ENCODE measurements at places on chromosomes 3 and 15. TPM values are rescaled to one million over a fixed set of nuclear protein-coding genes. Genes with fewer than 3 reads are reported as not detected.
A peak's percentile ranks its signal among the peaks of the same experiment; 100 is the strongest.

DNA sequence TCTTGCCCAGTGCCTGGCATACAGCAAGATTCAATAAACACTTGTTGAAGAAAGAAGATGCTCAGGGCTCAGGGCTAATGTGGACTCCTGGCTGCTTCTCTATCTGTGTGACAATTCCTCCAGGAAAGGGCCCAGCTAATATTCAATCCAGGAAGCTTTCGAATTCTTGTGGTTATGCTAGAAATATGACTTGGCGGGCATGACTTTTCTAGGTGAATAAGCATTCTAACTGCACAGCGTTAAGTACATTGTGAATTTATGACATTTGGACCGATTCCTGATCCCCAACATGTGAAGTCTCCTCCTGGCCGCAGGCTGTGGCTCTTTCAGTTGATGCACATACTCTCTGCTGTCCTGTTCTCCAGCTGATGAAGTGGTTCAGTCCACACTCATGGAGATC is 117.0 kb downstream of the IMPG2 start:
- no peaks in the 10 kb centered on the region for H3K27me3 ChIP-seq
- H3K27ac ChIP-seq, result no peak overlapping the region
- H3K4me3 ChIP-seq, result no peak overlapping the region
- H3K4me1 ChIP-seq, result no peaks in the 10 kb centered on the region
- no peaks in the 10 kb centered on the region for H3K36me3 ChIP-seq

GRCh38 chr3:119579366-119580066 is at the start of gene ADPRH:
Gene ADPRH, plus strand, starts transcription at chr3:119579492. Its CDS starts 2,678 bp downstream, at chr3:119582170.
- no peaks in the 10 kb centered on the region for H3K36me3 ChIP-seq
- H3K27ac ChIP-seq, result peak within 1 kb of the TSS; percentile 79
- H3K27me3 ChIP-seq, result no peaks in the 10 kb centered on the region
- H3K4me3 ChIP-seq, result peak within 1 kb of the TSS; percentile 81
- peak; percentile 92 for DNase-seq

DNA sequence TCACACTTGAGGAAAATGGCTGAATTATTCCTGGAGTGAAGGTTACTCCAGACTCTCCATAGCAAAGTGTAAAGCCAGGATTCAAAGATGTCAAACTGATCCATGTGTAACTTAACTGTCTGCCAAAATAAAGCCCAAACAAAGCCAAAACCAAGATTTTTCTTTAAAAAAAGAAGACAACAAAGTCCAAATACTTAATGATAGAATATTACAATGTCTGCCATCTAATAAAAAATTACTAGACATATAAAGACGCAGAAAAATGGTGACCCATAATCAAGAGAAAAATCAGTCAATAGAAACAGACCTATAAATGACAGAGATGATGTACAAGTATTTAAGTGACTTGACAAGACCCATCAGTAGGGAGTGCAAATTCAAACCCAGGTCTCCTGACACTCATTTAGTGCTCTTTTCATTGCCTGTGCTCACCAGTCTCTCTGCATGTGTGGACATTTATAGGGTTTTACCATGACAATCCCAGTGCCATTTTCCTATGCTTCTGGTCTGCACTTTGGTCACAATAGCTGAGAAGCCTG is 85.1 kb upstream of the HES1 start:
- peaks cover 5% of the 10 kb centered on the region for H3K4me1 ChIP-seq
- H3K27me3 ChIP-seq, result no peaks in the 10 kb centered on the region
- no peak for DNase-seq
- no peaks in the 10 kb centered on the region for H3K36me3 ChIP-seq
- H3K4me3 ChIP-seq, result no peak overlapping the region

GRCh38 chr3:55518451-55518850 is 31.3 kb upstream of the WNT5A start:
- DNase-seq, result no peak
- H3K4me1 ChIP-seq, result peaks cover 9% of the 10 kb centered on the region

DNA sequence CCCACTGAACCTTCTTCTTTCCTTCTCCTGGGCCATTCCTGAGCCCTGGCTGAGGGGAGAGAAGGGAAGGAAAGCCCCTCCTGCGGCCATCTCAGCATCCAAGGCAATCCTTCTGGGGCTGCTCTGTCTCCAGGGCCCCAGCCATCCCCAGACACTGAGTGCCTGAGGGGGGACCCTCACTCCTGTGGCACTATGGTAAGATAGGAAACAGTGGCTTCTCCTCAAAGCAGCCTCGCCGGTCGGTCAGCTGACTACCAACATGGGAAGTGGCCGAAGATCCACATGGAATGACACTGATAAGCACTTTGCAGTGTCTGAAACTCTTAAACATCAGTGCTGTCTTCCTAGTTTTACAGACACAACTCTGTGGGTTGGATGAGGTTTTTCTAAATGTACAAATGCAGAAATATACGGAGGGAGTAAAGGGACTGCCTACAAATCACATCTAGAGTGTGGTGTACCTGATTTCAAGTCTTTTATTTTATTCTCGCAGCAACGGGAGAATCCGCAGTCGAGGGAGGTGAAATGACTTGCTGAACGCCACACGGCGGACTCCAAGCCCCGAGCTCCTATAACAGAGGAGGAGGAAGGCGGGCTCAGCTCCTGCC is 973 bp upstream of the ITPKA start:
- H3K4me1 ChIP-seq, result no peaks in the 10 kb centered on the region
- no peak overlapping the region for H3K27ac ChIP-seq
- no peaks in the 10 kb centered on the region for H3K36me3 ChIP-seq
- H3K4me3 ChIP-seq, result peak overlapping the region; percentile 55
- peaks cover 6% of the 10 kb centered on the region for H3K27me3 ChIP-seq

DNA sequence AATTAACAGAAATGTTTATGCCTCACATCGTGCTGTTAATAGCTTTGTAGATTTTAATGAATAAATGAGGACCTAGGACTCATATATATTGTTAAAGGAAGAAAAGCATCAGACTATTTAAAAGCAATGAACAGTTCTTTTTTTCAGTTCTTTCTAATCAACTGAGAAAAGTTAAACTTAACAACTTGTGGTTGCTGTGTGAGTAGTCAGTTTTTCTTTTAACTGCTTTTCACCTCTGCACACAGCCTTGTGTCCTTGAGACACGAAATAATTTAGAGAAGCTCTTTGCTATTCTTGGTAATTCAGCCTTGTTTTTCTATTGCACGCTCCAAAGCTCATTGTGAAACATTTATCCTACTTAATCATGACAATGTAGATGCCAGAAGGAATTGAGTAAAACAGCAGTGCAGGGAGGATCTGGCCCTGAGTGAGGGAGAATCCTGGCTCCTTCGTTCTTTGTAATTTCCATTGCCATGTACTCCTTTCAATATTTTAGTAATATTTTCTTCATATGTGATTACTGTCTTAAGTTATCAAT is 499.0 kb downstream of the PYDC2 start:
- H3K4me1 ChIP-seq, result no peaks in the 10 kb centered on the region
- H3K27me3 ChIP-seq, result no peaks in the 10 kb centered on the region
- no peak overlapping the region for H3K27ac ChIP-seq
- no peak overlapping the region for H3K4me3 ChIP-seq
- DNase-seq, result peak; percentile 27

ARPIN gene
- 28.2 TPM for total RNA-seq

DENND6A gene
- total RNA-seq, result 38.4 TPM

SLC28A2 gene
- not detected for total RNA-seq

DNA sequence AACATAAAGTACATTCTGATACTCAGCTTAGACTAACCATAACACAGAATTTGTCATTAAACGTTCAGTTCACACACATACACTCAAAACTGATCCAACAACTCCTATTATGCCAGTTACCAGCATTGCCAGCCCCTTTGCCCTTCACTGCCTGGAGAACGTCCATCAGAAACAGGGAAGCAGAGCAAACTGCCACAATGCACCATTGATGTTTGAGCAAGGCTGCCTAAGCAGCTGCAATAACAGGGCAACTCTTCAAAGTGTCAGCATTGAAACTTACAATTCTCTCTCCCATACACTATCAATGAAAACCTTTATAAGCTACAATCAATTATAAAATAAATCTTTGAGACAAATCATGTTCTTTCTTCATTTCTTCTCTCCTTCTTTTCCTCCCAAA is 85.1 kb downstream of the ZBTB20 start:
- DNase-seq, result no peak
- no peaks in the 10 kb centered on the region for H3K27me3 ChIP-seq
- H3K27ac ChIP-seq, result no peak overlapping the region
- H3K4me1 ChIP-seq, result no peaks in the 10 kb centered on the region
- H3K36me3 ChIP-seq, result no peaks in the 10 kb centered on the region

IMPG2 gene
- 0.85 TPM for total RNA-seq

DNA sequence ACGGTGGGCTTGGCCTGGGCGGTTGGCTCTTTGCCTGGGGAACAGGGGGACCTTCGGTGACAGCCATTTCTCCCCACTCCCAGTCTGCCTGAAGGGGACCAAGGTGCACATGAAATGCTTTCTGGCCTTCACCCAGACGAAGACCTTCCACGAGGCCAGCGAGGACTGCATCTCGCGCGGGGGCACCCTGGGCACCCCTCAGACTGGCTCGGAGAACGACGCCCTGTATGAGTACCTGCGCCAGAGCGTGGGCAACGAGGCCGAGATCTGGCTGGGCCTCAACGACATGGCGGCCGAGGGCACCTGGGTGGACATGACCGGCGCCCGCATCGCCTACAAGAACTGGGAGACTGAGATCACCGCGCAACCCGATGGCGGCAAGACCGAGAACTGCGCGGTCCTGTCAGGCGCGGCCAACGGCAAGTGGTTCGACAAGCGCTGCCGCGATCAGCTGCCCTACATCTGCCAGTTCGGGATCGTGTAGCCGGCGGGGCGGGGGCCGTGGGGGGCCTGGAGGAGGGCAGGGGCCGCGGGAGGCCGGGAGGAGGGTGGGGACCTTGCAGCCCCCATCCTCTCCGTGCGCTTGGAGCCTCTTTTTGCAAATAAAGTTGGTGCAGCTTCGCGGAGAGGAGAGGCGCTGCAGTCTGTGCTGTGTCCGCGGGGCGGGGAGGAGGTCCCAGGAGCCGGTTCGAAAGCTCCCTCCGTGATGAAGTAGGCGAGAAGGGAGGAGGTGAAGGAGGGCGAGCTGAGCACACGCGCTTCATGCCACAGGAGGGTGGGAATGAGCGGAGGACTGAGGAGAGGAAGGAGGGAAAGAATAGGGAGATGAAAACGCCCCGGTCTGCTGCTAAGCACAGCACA is 9.6 kb downstream of the CLEC3B start:
- no peak overlapping the region for H3K4me3 ChIP-seq
- no peaks in the 10 kb centered on the region for H3K27me3 ChIP-seq
- peak; percentile 64 for DNase-seq
- H3K27ac ChIP-seq, result no peak overlapping the region
- H3K4me1 ChIP-seq, result no peaks in the 10 kb centered on the region

DNA sequence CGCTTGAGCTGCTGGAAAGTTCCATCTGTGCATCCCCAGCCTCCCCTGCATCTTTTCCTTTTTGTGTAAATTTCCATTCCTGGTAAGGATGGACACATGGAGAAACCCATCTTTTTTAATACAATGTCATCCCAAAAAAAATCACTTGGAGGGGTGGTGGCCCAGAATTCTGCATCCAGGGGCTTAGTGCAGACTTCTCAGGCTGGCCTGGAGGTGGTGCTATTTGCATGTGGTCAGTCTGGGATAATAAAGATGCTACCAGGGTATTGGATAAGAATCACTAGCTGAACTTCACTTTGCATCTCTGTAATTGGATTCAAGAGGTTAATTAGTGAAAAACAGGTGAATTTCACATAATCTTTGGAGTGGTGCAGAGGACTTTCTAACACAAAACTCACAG is 1.8 kb upstream of the ZSCAN2 start:
- no peak overlapping the region for H3K4me3 ChIP-seq
- no peaks in the 10 kb centered on the region for H3K36me3 ChIP-seq
- no peaks in the 10 kb centered on the region for H3K27me3 ChIP-seq

RTP1 gene
- total RNA-seq, result not detected

DNA sequence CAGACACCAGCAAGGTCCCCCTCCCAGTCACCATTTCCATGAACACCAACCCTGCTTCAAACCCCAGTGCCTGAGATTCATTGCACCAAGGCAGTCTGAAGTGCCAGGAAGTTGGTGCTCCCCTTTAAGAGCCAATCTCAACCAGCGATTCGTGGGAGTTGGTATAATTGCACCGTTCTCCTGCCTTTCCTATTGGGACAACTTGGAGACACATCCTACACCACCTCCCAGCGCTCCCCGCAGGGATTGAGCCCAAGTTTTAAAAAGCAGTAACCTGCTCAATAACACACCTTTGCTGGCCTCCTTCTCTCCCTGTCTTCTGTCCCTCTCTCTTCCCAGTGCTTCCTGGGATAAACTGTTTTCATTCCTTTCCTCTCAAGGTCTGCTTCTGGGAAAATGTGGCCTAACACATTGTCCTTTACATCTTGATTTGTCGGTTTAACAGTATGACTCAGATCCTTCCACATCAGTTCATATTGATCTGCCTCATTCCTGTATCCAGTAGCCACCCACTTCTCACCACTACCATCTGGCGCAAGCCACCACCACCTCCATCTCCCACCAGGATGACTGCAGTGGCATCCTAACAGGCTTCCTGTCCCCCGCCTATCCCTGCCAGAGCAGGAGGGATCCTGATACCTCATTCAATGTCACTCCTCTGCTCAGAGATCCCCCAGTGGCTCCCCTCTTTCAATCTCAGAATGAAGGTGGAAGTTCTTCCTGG is 37.8 kb upstream of the HRH1 start:
- H3K27ac ChIP-seq, result no peak overlapping the region
- no peak for DNase-seq
- H3K36me3 ChIP-seq, result no peaks in the 10 kb centered on the region
- H3K4me1 ChIP-seq, result no peaks in the 10 kb centered on the region

- H3K27me3 ChIP-seq, result no peaks in the 10 kb centered on the region
- H3K4me3 ChIP-seq, result no peak overlapping the region
- no peak overlapping the region for H3K27ac ChIP-seq
- DNase-seq, result no peak
- H3K4me1 ChIP-seq, result no peaks in the 10 kb centered on the region
Measured at GRCh38 chr15:74442063-74442462, 8.3 kb upstream of the SEMA7A start.

GRCh38 chr3:2097641-2098191 is 950 bp upstream of the CNTN4 start:
- H3K36me3 ChIP-seq, result no peaks in the 10 kb centered on the region
- DNase-seq, result no peak
- no peaks in the 10 kb centered on the region for H3K4me1 ChIP-seq
- H3K27ac ChIP-seq, result no peak overlapping the region
- peak overlapping the region; percentile 64 for H3K4me3 ChIP-seq

- peaks cover 13% of the 10 kb centered on the region for H3K4me1 ChIP-seq
- no peak for DNase-seq
Measured at GRCh38 chr3:9349321-9350117, 13.3 kb upstream of the THUMPD3 start.

- H3K36me3 ChIP-seq, result no peaks in the 10 kb centered on the region
- no peaks in the 10 kb centered on the region for H3K4me1 ChIP-seq
- no peak overlapping the region for H3K4me3 ChIP-seq
- DNase-seq, result no peak
- H3K27ac ChIP-seq, result no peak overlapping the region
Measured at GRCh38 chr3:171258316-171258715, 201.9 kb downstream of the TNIK start.

CCDC39 gene
- total RNA-seq, result 0.60 TPM

SH2D7 gene
- not detected for total RNA-seq

DNA sequence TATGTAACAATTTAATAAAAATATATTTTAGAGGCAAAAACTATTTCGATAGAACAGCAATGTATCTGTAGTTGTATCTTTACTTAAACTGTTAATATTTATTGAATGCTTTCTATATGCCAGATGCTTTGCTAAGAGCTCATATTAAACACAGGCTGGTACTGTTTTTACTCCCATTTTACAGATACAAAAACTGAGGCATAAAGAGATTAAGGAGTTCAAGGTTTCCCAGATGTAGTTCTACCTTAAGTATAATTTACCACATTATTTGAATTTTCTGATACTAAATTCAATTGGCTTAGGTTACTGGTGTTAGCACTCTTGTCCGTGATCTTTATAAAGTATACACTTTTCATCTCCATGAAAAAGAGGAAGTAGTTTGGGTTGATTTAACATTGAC is 149.8 kb downstream of the ROBO2 start:
- H3K4me3 ChIP-seq, result no peak overlapping the region
- H3K36me3 ChIP-seq, result no peaks in the 10 kb centered on the region
- no peaks in the 10 kb centered on the region for H3K4me1 ChIP-seq

ZKSCAN7 gene
- 7.9 TPM for total RNA-seq
